ENCODE measurements at places on chromosomes 5 and 9. TPM values are rescaled to one million over a fixed set of nuclear protein-coding genes. Genes with fewer than 3 reads are reported as not detected.

DNA sequence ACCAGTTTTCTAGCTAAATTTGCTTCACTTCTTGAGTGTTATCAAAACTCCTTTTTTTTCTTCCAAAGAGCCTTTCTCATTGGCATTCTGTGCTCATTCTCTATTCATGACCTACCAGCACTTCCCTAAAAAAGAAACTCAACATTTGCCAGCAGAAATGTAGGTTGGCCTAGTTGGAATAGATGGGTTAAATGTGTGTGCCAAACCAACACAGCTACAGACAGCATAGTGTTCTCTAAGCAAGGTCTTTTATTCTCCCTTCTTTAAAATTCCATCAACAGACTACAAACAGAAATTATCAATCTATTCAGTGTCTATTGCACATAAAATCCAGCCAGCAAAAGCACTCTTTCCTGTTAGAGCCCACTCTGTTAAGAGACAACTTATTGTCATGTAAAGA lies 255.8 kb upstream of the PUM3 start:
- H3K4me1 ChIP-seq = no peaks in the 10 kb centered on the region
- no peak overlapping the region for H3K27ac ChIP-seq
- H3K36me3 ChIP-seq = no peaks in the 10 kb centered on the region
- no peak overlapping the region for H3K4me3 ChIP-seq
- H3K27me3 ChIP-seq = peaks cover 14% of the 10 kb centered on the region

Gene TAF11L5
- not detected for total RNA-seq

DNA sequence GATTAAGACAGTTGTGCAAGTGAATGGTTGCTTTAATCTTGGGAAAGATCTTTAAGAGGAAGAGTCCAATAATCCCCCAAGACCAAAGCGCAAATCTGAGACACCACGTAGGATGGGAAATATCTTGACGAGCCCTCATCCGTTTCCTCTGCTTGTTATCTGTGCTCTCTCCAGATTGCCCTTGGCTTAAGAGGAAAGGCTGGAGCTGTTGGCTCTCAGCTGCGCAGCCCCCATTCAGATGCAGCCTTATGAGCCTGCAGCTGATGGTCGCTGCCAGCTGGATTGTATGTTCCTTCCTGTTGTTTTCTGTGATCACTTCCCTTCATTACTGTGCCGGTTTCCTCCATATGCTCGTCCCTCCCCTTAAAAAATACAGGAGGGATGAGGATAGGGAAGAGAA lies 47.7 kb downstream of the PWWP2A start:
- H3K27me3 ChIP-seq = no peaks in the 10 kb centered on the region
- no peaks in the 10 kb centered on the region for H3K36me3 ChIP-seq
- H3K4me3 ChIP-seq = no peak overlapping the region
- peak overlapping the region; percentile 53 for H3K27ac ChIP-seq
- H3K4me1 ChIP-seq = no peaks in the 10 kb centered on the region

Gene ADCY2
- not detected for total RNA-seq

DNA sequence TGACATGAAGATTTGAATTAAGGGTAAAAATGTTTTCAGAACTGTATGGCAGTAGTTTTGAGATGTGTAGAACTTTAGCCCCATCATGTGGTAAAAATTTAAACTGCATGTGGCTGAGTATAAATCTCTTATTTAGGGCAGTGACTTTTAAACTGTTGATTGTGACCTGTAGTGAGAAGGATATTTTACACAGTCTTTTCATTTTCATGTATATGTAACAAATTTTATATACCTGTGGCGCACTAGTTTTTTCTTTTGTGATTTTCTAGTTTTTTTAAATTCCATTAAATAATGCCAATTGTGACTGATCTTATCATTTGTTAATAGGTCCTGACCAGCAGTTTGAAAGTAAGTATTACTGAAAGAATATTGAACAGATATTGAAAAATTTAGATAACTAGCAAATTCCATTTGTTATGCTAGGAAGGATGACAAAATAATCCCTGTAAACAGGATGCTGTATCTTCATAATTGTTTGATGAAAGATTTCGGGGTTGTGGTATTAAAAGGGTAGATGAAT lies 47.2 kb downstream of the GPBP1 start:
- H3K27me3 ChIP-seq = no peaks in the 10 kb centered on the region
- H3K27ac ChIP-seq = peak overlapping the region; percentile 94
- peaks cover 24% of the 10 kb centered on the region for H3K4me1 ChIP-seq

DNA sequence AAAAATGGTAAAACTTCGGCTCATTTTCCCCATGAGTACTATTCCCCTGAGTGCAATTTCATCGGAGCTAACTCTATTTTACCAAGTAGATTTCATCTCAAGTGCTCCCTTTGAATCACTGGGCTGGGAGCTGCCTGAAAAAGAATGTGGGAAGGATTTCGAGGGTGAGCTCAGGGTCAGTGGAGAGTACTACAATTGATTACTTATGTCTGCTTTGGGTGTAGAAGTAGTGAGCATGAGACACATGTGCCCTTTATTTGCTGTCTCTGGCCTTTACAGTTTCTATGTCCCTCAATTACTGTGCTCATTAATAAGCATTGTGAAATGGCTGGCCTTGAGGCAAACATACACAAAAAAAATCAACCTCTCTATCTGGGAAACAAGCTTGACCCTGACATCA lies 172.7 kb upstream of the RFX3 start:
- no peak for DNase-seq
- no peaks in the 10 kb centered on the region for H3K4me1 ChIP-seq
- H3K27me3 ChIP-seq = peaks cover 20% of the 10 kb centered on the region
- H3K4me3 ChIP-seq = no peak overlapping the region
- H3K36me3 ChIP-seq = peaks cover 2% of the 10 kb centered on the region

Gene POLE3
- 46.6 TPM for total RNA-seq

GRCh38 chr5:37478121-37478894 lies 99.2 kb downstream of the WDR70 start:
- no peak overlapping the region for H3K4me3 ChIP-seq
- no peak for DNase-seq
- no peaks in the 10 kb centered on the region for H3K27me3 ChIP-seq

Gene MFAP3
- 19.3 TPM for total RNA-seq

DNA sequence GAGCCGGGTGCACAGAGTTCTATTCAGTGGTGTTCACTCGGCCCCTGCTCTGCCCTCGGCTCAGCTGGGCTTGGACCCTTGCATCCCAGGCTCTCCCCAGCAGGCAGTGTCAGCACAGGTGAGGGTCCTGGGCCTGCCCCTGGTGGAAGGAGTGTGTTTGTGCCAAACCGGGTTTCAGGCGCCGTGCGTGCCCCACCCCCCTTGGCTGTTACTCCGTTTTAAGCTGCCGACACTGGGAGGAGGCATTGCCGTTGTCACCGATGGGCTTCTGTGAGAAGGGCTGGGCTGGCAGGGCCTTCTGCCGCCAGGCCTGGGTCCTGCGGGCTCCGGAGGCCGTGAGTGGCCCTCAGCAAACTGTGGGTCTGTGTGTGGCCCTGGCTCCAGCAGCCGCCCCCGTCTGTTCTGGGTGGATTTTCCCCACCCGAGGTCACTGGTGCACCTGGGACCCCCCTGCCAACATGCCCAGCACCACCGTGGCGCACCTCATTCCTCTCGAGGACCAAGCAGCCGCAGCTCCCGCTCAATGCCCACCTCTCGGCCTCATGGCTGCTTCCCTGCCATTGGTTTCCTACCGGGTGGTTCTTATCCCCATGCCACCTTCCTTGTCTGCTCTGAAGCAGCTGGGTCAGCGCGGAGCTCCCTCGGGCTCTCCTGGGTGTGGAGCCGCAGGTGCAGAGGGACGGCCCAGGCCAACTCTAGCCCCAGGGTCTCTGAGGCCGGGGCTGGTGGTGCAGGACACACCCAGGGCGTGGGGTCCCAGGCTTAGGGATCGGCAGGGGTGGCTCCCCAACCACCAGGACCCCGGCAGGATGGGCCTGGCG lies 44.3 kb upstream of the EXOC3 start:
- no peak overlapping the region for H3K4me3 ChIP-seq
- no peaks in the 10 kb centered on the region for H3K36me3 ChIP-seq
- no peak overlapping the region for H3K27ac ChIP-seq
- H3K27me3 ChIP-seq = peaks cover 35% of the 10 kb centered on the region

Measured in T-helper 17 cell (primary cell).